Mucosa of descending colon (tissue), 3 donors: ENCODE measurements at places on chromosomes 2 and 18.

GRCh38 chr2:222609381-222609780, 46.5 kb downstream of the FARSB start:
- DNase-seq, result no peak

DNA sequence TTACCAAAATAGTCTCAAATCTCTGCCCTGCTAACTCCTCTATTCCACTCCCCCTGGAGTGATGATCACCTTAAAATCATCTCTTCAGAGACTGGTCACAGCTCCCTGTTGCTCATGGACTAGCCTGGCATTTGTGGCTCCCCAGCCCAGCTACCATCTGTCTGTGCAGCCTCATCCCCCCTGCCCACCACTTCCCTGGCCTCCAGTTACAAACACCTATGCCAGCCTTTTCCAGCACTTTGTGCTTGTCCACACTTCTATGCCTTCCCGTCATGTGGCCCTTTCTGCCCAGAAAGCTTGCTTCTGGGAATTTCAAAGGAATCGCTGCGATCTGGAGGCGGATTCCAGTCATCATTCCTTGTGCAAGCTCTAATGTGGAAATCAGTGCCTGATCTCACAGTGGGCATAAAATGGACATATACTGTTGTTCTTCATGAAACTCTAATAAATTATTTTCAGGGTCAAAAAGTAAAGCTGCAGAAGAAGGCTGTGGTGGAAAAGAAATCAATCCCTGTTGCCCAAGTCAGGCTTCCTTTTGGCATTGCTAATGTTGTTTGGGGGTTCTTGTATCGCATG, 19.4 kb downstream of the PLB1 start:
- no peak for DNase-seq

GRCh38 chr2:65482971-65483370, 50.6 kb upstream of the SPRED2 start:
- DNase-seq, result no peak

- DNase-seq, result no peak
Observed at GRCh38 chr2:207505728-207506127, 24.0 kb upstream of the CREB1 start.

GRCh38 chr2:205001300-205001966, 456.2 kb downstream of the PARD3B start:
- no peak for DNase-seq

DNA sequence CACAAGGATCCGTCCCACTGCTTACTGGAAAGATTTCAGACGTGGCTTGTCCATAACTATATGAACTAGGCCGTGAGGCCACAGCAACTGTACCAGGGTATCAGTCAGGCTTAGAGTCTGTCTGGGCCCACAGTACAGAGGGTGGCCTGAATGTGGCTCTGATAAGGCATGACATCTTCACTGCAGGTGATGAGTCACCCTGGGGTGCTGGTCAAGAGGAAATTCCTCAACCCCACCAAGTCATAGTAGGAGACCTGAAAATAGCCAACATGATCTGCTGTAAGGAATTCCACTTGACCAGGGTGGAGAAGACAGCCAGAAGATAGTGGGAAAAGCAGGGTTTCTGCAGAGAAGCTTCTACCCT, 107.7 kb downstream of the INHBB start:
- DNase-seq, result no peak

DNA sequence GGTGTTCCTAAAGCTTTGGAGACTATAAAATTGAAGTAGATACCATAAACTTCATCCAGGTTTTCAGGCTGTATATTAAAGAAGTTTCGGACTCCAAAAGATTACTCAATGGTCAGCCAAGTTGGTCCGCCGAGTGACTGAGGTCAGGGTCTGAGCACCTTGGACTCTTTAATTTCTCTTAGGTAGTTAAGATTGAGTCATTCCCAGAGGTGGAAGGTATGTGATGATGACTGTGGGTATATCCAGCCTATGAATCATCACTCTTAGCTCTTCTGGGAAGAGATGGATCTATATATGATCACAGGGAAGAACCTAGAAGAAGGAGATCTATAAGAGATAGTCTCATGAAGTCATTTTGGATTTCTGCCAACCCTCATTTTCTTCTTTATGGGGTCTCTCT, 3.3 kb downstream of the ITGA6 start:
- no peak for DNase-seq

- DNase-seq, result no peak
Observed at GRCh38 chr18:52499016-52499415, 159.0 kb downstream of the DCC start.

- DNase-seq, result no peak
Observed at GRCh38 chr2:69703189-69703588, 38.7 kb upstream of the ANXA4 start.

DNA sequence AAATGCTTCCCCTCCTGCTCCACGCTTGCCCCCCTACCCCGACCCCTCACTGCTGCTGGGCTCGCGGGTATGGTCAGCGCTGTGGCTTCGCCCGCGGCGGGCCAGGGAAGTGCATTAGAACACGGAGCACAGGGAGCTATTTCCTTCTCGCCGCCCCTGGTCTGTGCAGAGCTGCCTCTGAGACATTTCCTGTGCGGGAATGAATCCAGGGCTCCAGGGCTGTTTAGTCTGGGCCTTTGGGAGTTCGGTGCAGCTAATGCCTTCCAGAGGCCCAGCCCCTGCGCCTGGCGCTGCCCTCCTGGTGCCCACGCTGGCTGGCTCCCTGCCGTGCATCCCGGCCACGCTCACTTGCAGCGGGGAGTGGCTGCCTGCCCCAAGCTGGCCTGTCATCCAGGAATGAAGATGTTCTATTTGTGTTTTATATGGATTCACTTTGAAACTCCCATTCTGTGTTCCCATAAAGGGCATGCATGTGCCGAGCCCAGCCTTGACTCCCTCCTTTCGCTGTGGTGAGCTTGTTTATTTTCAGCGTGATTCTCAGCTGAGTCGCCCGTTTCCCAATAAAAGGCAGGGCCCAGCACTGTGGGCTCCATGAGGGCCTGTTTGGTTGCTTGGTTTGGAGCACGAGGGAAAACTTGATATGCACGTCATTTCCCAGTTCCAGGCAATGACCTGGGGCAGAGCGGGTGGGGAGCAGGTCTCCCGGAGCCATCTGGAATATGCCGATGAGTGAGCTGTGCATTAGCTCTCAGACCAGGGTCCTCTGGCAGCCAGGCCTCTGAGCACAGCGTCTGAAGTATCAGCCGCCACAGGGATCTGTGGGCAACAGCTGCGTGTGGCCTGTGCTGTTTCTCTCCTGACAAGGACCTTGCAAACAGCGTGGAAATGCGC, 42.7 kb downstream of the SH3RF3 start:
- peak; percentile 35 for DNase-seq

GRCh38 chr2:97812931-97813330, 99.6 kb downstream of the ZAP70 start:
- DNase-seq, result no peak

DNA sequence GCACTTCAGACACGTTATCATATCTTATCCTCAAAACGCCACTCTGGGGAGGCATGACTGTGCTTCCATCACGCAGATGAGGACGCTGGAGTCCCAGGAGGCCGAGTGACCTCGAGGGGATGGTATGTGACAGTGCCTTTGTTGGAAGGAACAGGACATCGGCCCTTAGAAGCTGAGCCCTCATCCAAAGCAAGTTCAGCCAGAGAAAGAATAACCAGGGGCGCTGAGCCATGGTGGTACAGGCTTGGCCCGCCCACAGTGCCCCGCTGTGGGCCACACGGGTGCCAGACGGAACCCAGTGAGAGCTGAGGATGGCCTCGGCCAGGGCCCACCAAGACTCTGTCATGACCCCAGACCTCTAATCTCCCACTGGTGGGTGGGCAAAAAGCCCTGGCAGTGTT, 31.3 kb downstream of the HS1BP3 start:
- no peak for DNase-seq

- no peak for DNase-seq
Observed at GRCh38 chr2:203804070-203804469, 63.5 kb upstream of the CTLA4 start.

DNA sequence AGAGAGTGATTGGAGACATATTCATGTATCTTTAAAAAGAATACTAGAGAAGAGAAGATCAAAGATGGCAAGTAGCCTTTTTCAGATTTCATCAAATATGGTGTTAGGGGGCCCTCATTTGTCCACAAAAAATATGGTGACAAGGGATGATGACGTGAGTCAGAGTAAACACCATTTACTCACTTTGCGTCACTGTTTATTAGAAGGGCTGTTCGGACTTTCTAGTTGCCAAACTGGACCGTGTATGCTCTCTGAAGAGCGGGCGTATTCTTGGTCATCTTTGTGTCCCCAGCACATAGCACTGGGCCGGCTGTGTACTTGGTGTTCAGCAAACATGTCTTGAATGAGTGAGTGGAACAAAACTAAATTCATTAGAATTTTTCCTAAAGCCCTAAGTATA, 37.5 kb downstream of the TTC39C start:
- DNase-seq, result no peak

- no peak for DNase-seq
Observed at GRCh38 chr18:8771930-8772329, 66.6 kb downstream of the MTCL1 start.

DNA sequence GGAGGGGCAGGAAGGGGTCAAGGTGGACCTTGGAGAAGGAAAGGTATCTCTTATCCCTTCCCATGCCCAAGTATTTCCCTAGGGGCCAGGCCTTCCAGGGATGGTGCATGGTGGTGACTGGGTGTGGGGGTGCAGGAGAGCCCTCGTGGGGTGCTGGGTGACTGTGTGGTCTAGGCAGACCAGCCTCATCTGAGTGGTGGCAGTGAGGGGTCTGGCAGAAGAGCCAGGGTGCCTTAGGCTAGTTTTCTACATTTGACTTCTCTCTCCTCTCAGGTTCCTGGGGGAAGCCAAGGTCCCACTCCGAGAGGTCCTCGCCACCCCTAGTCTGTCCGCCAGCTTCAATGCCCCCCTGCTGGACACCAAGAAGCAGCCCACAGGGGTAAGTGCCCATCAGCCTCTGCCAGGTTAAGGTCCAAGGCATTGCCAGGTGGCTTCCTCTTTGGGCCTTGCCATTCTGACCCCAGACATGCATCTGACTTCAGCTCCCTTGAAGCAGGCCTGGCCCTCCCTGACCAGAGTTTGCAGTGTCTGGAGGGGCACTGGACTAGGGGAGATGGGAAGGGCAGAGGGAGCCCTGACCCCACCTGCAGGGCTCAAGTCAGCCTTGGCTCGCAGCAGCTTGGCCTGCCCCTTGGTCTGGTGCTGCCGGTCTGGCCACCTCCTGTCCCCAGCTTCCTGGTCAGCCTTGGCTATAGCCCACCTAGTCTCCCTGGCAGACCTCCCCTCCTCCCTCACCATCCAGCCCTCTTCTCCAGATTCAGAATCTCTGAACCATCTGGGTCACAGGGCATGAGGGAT, 49.8 kb downstream of the DYSF start:
- no peak for DNase-seq

- DNase-seq, result peak; percentile 20
Observed at GRCh38 chr2:240589850-240590525, 3.5 kb downstream of the CAPN10 start.

GRCh38 chr2:26619521-26619951, 21.6 kb downstream of the CIB4 start:
- DNase-seq, result no peak

DNA sequence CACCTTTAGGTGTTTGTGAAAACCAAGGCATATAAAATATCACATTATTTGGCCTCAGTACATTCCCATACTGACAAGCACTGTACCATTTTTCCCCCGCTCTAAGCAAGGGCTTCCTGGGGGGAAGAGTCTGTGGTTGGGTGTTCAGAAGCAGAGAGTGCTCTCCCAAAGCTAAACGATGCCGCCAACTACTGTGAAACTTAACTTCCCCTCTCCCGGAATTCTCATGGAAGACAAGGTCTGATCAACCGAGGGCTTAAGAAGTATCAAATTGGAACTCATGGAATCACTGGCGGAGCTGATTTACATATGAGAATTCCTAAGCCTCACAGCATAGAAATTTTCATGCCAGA, 433 bp upstream of the MFF start:
- no peak for DNase-seq

- peak; percentile 16 for DNase-seq
Observed at GRCh38 chr2:1661891-1662605, 82.3 kb downstream of the PXDN start.

DNA sequence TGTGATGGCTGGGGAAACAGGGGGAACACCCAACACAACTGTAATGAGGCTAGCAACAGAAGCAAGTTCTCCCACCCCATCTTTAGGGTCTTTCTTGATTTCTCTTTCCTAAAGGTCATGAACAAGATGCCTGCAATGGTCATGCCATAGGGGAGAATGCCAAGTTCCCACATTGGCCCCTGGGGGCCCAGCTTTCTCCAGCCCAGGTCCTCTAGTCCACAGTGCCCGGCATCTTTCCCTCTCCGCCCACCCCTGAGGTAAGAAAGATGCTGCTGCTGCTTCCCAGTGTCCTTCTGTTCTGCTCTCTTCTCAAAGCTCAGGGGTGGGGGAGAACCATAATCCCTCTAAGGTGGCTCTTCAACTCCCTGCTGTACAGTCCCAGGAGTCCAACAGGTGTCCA, 78.0 kb downstream of the LOXHD1 start:
- DNase-seq, result no peak

GRCh38 chr2:16890081-16890480, 224.4 kb upstream of the CYRIA start:
- DNase-seq, result no peak
